AG20443 (cell line): ENCODE measurements at places on chromosomes 16 and 17.

GRCh38 chr17:36592316-36592715 lies 637 bp downstream of the DHRS11 start:
- DNase-seq = peak; percentile 44

- DNase-seq = peak; percentile 67
Measured at GRCh38 chr16:30092373-30093010, 768 bp upstream of the TBX6 start.

- no peak for DNase-seq
Measured at GRCh38 chr17:71658996-71659395, 461.8 kb upstream of the SOX9 start.

DNA sequence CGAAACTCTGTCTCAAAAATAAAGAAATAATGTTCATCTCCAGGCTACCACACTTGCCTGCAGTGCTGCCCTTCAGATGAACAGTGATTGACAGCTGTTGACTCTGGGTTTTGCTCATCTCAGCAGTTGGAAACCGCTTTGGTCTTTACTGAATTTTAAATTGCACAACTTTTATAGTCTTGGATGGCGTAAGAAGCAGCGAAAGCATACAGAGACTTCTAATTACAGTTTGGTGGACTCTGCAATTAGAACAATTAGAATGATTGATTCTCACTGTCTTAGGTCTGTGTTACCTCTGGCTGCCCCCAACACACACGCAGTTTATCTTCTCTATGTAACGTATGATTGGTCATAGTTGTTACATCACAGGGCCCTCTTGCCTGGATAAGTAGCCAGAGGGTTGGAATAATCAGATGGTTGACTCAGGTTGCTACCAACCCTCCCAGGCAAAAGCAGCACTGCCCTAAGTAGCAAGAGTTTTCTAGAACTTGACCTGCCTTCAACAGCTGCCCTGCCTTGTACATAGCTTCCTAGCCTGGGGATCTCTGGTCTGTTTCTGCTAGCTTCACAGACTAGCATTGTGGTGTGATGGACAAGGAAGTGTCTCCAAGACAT lies 1.9 kb upstream of the NAT9 start:
- DNase-seq = no peak

DNA sequence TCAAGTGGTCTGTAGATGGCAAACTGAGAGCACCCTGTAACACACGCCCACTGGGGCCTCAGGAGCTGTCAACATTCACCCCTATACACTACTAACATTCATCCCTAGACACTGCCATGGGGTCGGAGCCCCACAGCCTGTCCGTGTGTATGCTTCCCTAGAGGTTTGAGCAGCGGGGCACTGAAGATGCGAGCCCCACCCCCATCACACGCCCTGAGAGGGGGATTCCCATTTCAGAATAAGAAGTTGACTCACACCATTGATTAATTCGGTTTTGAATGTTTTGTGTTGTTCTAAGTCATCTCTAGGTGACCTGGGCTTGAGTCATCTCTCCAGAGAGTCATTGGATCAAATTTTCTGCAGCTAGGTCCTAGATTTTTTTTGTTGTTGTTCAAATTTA lies 37.3 kb upstream of the MMD start:
- DNase-seq = peak; percentile 26

- DNase-seq = peak; percentile 76
Measured at GRCh38 chr17:64306850-64307463, 43.9 kb upstream of the TEX2 start.

DNA sequence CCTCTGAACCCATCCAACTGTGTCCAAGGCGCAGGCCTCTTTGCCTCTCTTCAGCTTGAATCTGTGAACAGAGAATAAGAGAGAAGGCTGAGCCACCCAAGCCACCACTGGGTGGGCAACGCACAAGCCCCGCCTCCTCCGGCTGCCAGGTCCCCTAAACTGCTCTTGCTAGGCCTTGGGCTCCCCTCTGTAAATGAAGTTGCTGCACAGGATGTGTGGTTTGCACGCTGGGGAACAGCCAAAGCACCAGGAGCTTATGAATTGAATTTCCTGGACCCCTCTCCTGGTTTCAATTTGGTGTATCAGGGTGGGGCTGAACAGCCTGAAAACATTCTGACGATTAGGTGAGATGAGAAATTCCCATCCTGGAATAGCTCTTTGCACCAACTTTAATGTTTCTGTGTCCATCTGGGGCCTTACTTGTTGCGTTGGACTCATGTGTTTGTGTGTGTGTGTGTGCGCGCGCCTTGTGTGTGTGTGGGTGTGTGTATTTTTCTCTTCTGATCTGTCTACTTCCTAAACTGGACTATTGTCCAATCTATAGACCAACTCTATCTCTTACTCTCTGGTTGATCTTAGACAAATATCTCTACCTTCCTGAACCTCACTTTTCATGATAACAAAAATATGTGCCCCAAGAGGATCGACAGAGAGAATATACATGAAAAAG lies 2.3 kb downstream of the CCL1 start:
- no peak for DNase-seq

GRCh38 chr17:68197997-68198930 lies 49.6 kb upstream of the AMZ2 start:
- no peak for DNase-seq

- DNase-seq = peak; percentile 21
Measured at GRCh38 chr17:21289902-21290571, 5.5 kb downstream of the MAP2K3 start.

- DNase-seq = no peak
Measured at GRCh38 chr17:76531486-76532038, 5.9 kb downstream of the CYGB start.

DNA sequence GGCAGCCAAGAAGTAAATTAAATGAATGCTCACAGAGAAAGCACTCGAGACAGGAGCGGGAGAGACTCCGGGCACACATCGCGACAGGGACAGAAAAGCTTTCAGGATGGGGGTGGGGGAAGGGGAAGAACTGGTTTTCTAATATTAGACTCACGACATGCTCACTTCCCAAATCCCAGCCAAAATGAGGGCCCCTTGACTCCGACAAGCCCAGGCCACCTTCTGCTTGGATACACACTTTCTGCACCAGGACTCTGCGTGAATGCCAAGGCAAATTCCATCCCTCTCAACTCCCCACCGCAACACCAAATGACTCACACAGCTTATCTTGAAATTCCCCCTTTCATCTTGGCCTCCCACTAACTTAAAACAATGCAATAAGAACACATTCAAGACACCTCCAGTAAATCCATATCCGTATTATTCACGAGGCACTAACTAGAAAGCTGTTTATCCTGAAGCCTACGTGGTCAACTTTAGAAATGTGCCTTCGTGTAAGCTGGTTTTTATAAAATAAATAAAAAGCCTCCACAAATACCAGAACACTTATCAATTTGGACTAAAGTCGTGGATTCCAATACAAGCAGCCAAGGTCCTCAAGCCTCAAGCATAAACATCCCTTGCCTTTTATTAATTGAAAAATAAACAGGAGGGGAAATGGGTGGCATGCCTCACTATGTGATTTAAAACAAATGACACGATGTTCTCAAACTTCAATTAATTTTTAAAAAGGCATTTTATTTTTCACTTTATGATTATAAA lies 46.1 kb downstream of the NXN start:
- DNase-seq = peak; percentile 83

GRCh38 chr16:87880117-87880696 lies 10.9 kb upstream of the SLC7A5 start:
- DNase-seq = no peak

GRCh38 chr16:2170080-2170479 lies 14.5 kb downstream of the TRAF7 start:
- no peak for DNase-seq

GRCh38 chr17:29341726-29342125 lies 47.8 kb upstream of the NUFIP2 start:
- peak; percentile 54 for DNase-seq

GRCh38 chr17:61335845-61336655 lies 63.6 kb upstream of the TBX2 start:
- DNase-seq = no peak

- DNase-seq = no peak
Measured at GRCh38 chr17:78294776-78295175, 63.3 kb downstream of the TMEM235 start.

- no peak for DNase-seq
Measured at GRCh38 chr17:41919165-41919817, 540 bp upstream of the ACLY start.

GRCh38 chr17:49505854-49506253 lies 10.8 kb downstream of the NGFR start:
- DNase-seq = no peak

DNA sequence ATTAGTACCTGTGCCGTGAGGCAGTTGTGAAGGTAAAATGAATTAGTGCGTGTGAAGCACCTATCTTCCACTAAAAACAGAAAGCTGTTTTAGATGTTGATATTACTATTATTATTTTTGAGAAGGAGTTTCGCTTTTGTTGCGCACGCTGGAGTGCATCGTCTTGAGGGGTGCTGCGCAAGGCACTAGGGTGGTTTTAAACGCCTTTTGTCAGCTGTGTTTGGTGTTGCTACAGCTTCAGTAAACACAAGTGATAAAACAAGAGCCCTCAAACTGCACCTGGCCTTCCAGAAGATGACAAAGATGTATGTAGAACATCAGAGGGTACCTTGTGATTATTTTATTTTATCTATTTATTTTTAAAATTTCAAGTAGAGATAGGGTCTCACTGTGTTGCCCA lies 38.2 kb downstream of the PLCG2 start:
- DNase-seq = no peak

- no peak for DNase-seq
Measured at GRCh38 chr17:7580604-7581575, 1.5 kb downstream of the CD68 start.

- no peak for DNase-seq
Measured at GRCh38 chr16:85466304-85466700, 146.8 kb upstream of the GSE1 start.

- no peak for DNase-seq
Measured at GRCh38 chr17:63611354-63611753, 10.7 kb downstream of the TACO1 start.

DNA sequence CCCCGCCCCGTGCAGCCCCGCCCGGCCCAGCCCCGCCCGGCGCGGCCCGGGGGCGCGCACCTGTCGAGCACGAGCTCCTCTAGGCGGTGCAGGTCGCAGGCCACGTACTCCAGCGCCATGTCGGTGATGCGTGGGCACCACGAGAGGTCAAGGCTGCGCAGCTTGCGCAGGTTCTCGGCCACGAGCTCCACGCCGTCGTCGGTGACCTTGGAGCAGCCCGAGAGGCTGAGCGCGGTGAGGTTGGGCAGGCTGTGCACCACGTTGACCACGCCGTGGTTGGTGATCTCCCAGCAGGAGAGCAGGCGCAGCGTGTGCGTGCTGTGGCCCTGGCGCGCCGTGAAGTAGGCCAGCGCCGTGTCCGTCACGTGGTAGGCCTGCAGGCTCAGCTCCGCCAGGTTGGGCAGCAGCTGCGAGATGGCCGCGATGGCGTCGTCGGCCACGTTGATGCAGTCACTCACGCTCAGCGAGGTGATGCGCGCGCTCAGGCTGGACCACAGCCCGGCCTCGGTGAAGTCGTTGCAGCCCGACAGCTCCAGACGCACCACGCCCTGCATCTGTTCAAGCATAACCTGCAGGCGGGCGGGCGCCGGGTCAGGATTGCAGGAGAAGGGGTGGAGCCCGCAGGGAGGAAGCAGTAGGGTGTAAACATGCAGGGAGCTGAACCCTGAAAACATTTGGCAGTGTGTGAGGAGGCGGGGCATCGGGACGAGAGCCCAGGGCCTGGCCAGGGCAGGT lies 5.3 kb upstream of the WDR24 start:
- DNase-seq = peak; percentile 32

GRCh38 chr17:52930145-52930544 lies 771.6 kb upstream of the CA10 start:
- no peak for DNase-seq

- DNase-seq = no peak
Measured at GRCh38 chr16:29985271-29985811, 10.1 kb downstream of the HIRIP3 start.

DNA sequence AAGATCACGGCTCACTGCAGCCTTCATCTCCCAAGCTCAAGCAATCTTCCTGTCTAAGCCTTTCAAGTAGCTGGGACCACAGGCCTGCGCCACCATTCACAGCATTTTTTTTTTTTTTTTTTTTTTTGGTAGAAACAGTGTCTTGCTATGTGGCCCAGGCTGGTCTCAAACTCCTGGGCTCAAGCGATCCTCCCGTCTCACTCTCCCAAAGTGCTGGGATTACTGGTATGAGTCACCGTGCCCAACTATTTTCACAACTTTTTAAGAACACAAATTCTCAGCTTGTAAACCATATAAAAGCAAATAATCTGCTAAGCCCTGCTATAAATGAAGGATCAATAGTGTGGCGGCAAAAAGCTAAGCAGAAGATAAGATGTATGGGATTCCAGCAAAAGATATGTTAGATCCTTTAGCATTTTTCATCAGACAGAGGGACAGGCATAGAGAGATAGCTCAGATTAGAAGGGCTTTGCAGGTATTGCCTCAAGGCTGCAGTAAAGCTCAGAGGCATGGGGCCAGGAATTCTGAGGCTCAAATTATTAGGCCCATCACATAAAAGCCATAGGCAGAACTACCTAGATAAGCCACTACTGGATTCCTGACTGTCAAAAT lies 55.1 kb downstream of the EMP2 start:
- no peak for DNase-seq

GRCh38 chr16:10625595-10626357 lies 45.4 kb upstream of the EMP2 start:
- no peak for DNase-seq

GRCh38 chr17:76446449-76447231 lies 6.3 kb downstream of the UBE2O start:
- DNase-seq = peak; percentile 52

- no peak for DNase-seq
Measured at GRCh38 chr16:12659871-12660270, 143.8 kb downstream of the CPPED1 start.

- no peak for DNase-seq
Measured at GRCh38 chr17:8264836-8265542, 15.9 kb downstream of the PFAS start.

- DNase-seq = peak; percentile 70
Measured at GRCh38 chr17:9817086-9817485, 4.8 kb downstream of the GSG1L2 start.

DNA sequence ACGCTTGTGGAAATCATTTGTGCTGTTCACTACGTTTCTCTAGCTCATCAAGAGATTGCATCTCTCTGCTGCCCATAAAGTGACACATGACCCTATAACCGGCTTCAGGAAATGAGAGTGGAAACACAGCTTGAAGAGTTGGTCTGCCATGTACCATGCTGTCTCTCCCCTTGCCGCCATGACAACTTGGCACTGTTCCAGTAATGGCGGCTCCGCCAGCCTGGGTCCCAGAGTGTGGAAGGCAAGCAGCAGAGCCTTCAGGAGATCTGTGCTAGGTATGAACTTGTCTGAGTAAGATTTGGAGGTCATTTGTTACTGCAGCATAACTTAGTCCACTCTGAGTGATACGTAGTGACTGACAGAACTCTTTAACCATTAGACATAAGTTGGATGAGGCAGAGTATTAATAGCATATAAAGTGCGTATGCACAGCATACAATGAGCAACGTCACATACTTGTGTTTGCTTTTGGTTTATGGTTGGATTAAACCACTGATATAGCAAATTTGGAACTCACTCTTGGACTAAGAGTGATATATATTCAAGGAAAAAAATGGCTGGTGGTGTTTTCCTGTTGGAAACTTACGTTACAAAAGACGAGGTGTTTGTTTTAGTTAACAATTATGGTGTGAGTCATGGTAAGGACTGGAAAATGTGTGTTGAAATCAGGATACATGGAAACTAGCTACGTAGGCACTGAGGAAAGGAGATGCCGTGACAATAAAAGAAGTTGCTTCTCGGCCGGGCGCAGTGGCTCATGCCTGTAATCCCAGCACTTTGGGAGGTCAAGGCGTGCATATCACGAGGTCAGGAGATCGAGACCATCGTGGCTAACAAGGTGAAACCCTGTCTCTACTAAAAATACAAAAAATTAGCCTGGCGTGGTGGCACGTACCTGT lies 24.4 kb upstream of the PMP22 start:
- no peak for DNase-seq

GRCh38 chr16:89219365-89219764 lies 1.9 kb downstream of the ZNF778 start:
- no peak for DNase-seq
